ENCODE measurements at places on chromosomes 2 and 18.

GRCh38 chr2:44155666-44156446 is 12.8 kb upstream of the PPM1B start:
- DNase-seq: no peak

- DNase-seq: no peak
These were observed 9.5 kb upstream of the KLHL29 start for GRCh38 chr2:23375448-23375847.

- no peak for DNase-seq
These were observed 15.4 kb downstream of the CEP68 start for GRCh38 chr2:65071499-65072180.

GRCh38 chr2:186325827-186326535 is 160.1 kb upstream of the ZC3H15 start:
- no peak for DNase-seq

GRCh38 chr2:128448331-128449225 is 129.9 kb upstream of the HS6ST1 start:
- DNase-seq: no peak

GRCh38 chr2:112189001-112189556 is 50.9 kb downstream of the FBLN7 start:
- DNase-seq: no peak

DNA sequence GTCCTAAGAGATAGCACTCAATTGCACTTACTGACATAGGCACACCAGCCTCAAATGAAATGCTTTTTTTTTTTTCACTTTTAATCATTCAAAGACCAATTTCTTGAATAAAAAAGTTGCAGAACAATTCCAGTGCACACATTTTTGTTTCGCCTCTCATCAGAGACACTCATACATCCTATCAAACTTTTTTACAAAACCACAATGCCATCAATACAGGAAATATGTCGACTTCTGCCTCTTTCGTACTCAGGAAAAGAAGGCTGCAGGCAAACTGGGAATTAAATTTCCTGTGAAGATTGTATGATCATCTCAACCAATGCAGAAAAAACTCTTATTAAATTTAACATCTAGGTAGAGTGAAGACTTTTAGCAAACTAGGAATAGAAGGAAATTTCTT is 112.4 kb downstream of the DNER start:
- DNase-seq: no peak

- no peak for DNase-seq
These were observed 47.3 kb downstream of the C2orf42 start for GRCh38 chr2:70143314-70144150.

GRCh38 chr2:30472326-30472725 is 25.3 kb downstream of the LCLAT1 start:
- DNase-seq: no peak

GRCh38 chr2:219737270-219737691 is 109.9 kb downstream of the SLC4A3 start:
- DNase-seq: no peak

DNA sequence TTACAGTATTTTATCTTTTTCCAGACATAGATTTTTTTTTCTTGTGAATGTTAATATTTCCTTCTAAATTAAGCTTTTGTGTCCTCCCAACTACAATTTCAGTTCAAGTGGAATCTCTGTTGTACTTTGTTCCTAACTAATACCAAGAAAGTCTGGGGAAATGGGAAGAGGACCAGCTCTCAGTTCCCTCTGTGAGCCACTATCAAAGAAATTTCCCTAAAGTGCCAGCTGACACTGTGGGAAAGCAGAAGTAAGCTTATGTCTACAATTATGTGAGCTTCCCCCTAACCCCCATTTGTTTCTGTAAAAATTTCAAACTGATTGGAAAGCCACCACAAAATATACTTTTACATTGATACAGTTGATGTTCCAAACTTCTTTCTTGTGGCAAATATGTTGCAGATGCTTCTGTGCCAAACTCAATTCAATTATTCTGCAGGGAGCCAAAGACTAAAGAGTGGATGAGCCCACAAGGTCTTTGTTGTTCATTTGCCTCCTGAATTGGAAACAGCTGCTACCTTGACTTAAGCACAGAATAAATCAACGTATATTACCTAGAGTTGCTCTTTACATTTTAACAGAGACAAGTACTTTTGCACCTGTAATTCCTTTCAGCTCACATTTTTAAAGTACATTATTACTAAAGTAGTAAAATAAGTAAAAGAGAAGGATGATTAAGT is 306.6 kb downstream of the PTH2R start:
- no peak for DNase-seq

Measured in glomerular endothelial cell (primary cell).